ENCODE measurements at places on chromosomes 13 and 19.

- no peak for DNase-seq
Measured at GRCh38 chr13:44352202-44352601, 21.4 kb upstream of the SERP2 start.

DNA sequence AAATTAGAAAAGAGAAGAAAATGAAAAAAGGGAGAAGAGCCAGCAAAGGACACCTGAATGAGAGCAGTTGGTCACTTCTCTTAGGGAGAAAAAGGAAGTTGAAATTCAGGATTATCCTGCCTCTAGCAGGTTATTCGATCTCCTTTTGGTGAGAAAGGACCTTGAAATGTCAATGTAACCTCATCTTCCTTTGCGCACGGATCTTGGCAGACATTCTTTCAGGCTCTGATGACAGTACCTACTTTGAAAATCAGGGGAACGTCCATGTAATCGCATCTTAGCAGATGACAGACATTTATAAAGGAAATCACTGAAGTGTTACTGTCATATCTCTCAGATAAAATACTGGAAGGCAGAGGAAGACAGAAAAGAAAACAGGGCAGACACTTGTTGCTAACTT, 36.7 kb downstream of the FRY start:
- no peak for DNase-seq

- DNase-seq = no peak
Measured at GRCh38 chr19:17946965-17947784, 14.4 kb downstream of the CCDC124 start.

GRCh38 chr13:81800433-81800832, 1459.5 kb upstream of the SPRY2 start:
- DNase-seq = no peak

DNA sequence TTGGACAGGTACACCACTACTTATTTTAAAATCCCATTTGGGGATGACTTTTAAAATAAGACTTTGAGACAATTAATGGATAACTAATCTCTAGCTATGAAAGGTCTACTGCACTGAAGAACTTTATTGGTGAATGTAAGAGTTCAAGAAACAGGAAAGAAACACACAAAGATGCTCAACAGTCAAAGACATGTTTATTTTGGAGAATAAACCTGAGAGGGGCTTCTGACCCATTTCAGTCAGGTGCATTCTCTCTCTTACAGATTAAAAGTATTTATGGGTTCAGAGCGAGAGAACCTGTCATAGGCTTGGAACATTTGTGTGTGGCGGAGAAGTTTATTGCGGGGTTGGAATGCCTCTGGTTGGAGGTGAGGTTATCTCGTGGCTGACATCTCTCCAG, 94.3 kb upstream of the USP29 start:
- DNase-seq = no peak

DNA sequence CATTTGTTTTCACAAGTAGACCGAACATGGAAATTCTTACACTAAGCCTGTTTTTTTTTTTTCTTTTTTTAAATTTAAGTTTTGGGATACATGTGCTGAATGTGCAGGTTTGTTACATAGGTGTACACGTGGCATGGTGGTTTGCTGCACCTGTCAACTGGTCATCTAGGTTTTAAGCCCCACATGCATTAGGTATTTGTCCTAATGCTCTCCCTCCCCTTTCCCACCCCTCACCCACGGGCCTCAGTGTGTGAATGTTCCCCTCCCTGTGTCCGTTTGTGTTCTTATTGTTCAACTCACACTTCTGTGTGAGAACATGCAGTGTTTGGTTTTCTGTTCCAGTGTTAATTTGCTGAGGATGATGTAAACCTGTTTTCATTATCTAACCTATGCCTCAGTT, 2.6 kb downstream of the NLRP4 start:
- no peak for DNase-seq

DNA sequence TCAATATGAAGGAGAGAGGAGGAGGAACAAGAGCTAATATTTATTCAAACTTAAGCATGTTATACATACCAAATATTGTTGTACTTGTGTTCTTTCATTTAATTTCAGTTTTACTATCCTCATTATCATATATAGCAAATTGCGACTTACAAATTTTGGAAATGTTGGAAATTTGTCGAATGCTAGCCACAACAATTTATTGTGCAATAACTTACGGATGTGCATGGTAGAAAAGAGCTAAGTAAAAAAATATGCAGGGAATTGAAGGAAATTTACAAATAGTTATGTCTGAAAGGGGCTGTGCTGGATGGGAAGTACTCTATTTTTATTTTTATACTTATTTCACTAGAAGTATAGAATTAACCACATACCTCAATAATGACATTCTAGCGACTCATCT, 376.3 kb downstream of the PCDH20 start:
- no peak for DNase-seq

- DNase-seq = no peak
Measured at GRCh38 chr13:46571909-46572595, 19.1 kb downstream of the LRCH1 start.

DNA sequence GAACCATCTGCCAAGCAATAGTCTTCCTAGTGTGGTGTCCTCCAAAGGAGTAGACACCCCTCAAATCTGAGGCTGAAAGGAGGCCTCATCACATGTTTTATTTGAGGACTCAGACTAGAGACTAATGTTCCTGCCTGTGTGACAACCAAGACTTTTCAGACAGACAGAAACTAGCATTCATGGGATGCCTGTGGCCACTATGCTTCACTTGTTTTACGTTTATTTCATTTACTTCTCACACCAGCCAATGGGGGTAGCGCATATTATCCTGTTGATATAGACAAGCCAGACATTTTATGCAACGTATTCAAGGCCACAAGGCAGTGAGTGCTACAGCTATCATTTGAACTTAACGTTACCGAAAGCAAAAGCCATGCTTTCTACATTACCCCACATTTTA, 391.7 kb upstream of the HTR2A start:
- no peak for DNase-seq

GRCh38 chr13:112756967-112757758, 67.3 kb downstream of the ATP11A start:
- DNase-seq = no peak

GRCh38 chr13:83880275-83881139, 1.8 kb downstream of the SLITRK1 start:
- no peak for DNase-seq

- no peak for DNase-seq
Measured at GRCh38 chr13:51626749-51627148, 42.5 kb downstream of the WDFY2 start.

DNA sequence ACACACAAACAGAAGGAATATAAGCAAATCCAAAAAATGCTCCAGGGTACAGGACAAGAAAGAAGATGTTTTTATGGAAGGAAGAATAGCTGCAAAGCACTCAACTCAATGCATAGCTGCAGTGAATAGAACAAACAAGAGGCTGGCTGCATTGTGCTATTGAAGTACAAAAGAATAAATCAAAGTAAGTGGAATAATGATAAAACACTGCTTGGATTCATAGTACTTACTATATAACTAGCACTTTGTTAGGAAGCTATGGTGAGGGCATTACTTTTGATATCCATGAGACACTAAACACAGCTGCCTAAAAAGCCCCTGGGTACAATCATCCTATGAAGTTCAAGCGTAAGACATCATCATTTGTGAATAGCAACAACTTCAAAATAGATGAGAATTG, 350.1 kb downstream of the PCDH9 start:
- DNase-seq = no peak

- DNase-seq = no peak
Measured at GRCh38 chr19:13781547-13781946, 7.3 kb downstream of the C19orf53 start.

GRCh38 chr13:33992881-33993336, 175.0 kb downstream of the RFC3 start:
- no peak for DNase-seq

GRCh38 chr13:63048653-63049052, 1633.0 kb upstream of the PCDH20 start:
- no peak for DNase-seq

DNA sequence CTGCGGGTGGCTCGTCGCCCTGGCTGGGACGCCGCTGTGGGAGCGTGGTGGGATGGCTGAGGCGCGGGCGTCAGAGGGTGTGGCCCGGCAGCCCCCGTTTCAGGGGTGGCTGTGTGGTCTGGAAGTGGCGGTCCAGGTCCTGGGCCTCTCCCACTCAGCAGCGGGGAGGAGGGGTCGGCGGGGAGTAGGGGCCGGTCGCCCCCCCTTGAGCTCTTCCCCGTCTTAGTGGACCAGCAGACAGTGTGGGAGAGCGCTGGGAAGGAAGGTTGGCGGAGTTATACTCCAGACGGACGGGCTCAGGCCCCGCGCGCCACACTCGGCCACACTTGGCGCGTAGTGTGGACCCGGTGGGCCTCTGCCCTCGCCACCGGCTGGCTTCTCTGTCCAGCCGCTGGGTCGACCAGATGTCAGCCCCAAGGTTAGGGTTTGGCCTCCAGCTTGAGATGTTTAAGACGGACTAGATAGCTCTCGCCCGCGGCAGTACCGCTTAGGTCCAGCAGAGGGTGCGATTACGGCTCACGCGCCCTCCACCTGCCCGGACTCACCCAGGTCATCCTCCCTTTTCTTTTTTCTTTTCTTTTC, 21.7 kb upstream of the ZNF429 start:
- DNase-seq = peak; percentile 53

DNA sequence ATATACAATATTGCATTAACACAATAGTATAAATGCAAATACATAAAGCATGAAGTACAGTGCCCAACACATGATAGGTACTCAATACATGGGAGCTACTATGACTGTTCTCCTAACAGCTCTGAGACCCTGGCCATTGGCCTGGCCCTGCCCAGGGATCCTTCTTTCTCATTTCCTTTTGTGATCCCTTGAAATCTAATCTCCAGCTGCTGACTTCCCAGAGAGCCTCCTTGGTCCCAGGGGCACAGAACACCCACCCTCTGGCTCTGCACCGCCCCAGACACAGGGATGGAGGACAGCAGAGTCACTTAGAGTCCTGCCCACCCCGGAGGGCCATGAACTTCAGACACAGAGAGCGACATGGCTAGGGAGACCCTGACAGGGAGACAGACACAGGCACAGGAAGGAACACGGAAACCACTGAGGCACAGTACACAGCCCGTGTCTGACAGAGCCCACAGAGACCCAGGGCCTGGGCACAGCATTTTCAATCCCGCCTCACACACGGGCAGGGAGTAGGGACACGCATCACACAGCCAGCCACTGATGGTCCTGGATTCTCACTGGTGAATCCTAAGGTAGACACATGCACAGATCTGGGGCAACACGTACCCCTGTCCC, 4.2 kb upstream of the SYCN start:
- no peak for DNase-seq

- DNase-seq = no peak
Measured at GRCh38 chr13:82634946-82635345, 1247.3 kb downstream of the SLITRK1 start.

- no peak for DNase-seq
Measured at GRCh38 chr19:46861691-46862502, 1.1 kb downstream of the ARHGAP35 start.

DNA sequence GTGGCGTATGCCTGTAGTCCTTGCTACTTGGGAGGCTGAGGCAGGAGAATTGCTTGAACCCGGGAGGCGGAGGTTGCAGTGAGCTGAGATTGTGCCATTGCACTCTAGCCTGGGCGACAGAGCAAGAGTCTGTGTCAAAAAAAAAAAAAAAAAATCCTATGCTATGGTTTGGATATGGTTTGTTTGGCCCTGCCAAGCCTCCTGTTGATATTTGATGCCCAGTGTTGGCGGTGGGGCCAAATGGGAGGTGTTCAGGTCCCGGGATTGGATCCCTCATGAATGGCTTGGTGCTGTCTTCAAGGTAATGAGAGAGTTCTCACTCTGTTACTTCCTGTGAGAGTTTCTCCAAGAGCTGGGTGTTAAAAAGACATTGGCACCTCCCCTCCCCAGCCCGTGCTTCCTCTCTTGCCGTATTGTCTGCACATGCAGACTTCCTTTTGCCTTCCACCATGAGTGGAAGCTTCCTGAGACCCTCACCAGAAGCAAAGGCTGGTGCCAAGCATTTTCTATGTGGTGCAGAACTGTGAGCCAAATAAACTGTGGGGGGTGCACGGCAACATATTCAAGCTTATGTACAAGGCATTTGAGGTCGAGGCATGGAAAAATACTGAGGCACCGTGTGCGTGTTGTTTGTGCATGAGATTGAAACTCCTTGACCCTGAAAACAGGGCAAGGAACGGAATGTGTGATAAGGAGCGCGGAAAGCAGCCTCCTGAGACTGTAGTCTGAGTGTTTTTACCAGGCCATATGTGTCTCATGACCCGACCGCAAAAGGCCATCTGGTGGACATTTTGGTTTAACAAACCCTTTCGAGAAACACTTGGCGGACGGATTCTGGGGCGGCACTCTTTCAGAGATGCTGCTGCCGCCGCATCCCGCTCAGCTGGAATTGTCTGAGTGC, 7.3 kb downstream of the SIGLEC9 start:
- no peak for DNase-seq

- no peak for DNase-seq
Measured at GRCh38 chr19:49637821-49638738, 1.9 kb downstream of the RRAS start.

DNA sequence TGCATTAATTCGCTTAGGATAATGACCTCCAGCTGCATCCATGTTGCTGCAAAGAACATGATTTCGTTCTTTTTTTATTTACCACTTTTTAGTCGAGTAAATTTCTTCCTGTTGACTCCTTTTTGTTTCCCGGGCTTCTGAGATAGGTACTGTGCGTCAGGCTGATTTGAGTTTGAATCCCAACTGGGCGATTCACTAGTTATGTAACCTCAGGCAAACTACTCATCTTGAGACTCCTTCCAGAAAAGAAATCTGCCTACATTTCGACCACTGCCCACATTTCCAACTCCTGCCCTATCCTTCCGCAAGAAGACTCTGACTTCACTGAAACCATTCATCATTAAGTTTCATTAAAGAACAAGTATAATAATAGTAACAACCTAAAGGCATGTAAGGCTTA, 8.2 kb downstream of the SCEL start:
- no peak for DNase-seq

DNA sequence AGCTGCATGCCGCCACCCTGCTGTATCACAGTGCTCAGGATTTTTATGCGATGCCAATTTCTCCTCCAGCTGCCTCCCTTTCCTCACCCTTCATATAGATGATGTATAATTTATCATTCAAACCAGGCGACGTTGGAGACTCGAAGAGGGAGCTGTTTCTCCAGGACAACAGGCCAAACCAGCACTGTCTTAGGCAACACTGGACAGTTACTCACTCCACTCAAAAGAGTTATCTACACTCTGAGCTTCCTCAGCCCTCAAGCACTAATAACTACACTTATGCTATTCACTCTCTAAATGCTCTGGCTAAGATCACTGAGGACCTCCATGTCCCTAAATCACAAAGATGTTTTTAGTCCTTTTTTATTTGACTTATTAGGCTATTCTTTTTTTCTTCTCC, 87.3 kb upstream of the RFC3 start:
- DNase-seq = no peak

GRCh38 chr19:49938662-49939061, 9.4 kb upstream of the NUP62 start:
- DNase-seq = no peak

Data from activated CD4-positive, alpha-beta T cell treated with anti-CD3 and anti-CD28 coated beads for 1 hour (primary cell).